ENCODE measurements at places on chromosomes 4 and X.

DNA sequence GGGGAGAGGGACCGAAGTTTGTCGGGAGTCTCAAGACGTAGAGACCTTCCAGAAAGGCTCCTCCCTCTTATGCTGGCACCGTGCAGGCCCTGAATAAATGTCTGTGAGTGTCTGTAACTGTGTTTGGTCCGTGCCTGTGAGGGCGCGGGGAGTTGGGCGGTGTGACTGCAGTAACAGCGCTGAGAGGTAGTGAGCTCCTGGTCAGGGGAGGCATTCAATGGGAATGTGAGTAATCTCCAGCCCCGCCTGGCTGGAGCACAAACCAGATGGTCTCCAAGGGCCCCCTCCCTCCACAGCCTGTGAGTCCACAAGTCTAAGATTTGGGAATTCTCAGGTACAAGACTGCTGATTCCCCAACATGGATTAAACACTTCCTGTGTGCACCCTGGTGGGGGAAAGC lies 100.0 kb downstream of the HMX1 start:
- no peak for DNase-seq

DNA sequence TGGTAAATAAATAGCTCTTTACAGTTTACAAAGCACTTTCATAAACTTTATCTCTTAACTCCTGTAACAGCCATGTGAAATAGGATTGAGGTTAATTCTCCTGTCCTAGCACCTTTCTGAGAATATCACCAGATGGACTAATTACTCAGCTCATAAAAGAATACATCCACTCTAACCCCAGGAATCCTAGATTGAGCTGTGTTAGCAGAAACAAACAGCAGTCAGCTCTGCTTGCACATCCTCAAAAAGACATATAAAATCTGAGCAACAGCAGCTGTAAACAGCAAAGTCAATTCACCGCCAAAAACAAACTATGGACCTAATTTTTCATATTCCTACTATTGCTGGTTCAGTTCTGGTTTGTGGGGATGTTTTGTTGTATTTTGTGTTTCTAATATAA lies 182.8 kb downstream of the QDPR start:
- DNase-seq: no peak

DNA sequence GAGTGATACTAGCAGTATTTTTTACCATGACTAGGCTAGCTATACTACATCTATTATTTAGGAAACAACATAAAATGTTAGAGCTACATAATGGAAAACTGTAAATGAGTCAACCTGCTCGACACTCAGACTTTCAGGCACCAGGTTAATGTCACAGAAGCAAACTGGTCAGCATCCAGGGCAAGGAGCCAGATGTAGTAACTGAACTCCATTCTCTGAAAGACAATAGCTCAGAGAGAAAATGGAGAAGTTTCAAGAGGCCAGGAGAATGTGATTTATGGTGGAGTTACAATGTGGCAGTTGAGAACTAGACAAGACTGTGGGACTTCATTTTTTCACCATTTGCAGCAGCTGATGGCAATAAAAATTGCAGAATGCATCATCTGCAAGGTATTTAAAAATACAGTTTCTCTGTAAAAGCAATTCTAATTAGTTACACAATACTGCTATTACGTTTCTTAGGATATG lies 342.7 kb upstream of the PABPC4L start:
- DNase-seq: no peak

DNA sequence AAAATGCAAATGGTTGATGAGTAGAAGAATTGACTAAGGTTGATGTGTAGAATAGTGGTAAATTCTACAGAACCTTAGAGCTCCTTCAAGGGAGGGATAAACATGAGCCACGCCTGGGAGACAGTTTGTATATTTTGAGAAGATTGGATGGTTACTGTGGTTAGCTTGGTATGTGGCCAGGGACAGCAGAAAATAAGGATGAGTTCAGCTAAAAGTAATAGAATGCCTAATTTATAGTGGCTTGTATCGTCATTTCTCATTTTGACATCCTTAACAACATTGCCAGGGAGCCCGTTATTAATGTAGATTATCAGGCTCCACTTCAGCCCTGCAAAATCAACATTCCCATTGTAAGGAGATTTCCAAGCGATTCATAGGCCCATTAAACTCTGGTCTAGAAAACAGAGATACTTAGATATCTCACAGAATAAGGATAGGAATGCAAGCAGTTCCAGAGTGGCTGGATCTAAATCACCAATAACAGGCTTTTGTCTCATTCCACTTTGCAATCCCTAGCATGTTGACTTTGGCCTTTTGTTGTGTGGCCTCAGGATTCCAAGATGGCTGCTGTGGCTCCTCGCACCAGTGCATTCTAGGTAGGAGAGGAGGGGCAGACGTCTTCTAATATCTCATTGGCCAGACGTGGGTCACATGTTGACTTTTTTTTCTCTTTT lies 6.4 kb upstream of the PTTG2 start:
- DNase-seq: no peak

DNA sequence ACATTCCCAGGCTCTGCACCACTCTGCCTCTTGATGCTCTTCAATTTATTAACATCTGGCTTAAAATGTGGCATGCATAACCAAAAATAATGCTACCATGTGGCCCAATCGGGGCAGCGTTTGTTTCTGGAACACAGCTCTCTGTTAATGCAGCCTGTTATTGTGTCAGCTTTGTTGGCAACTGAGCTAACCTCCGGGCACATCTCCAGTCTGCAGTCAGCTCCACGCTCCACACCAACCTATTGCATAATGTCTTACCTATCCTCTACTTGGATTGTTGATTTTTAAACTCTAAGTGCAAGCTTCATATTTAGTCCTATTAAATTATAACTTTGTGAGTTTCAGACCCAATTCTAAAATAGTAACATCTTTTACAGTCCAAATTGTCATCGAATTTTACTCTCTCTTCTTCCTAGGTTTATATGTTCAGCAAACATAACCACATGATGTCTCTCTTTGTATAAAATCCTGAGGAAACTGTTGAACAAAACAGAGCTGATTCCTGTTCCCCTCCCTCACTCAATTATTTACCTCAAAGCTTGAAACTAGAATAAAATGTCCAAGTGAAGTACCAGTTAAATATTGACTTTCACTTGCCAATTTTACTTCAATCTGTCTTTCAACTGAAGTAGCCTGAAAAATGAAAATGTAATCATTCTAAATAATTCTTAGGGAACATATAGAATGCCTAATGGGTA lies 92.2 kb upstream of the RAPGEF2 start:
- DNase-seq: peak; percentile 20

DNA sequence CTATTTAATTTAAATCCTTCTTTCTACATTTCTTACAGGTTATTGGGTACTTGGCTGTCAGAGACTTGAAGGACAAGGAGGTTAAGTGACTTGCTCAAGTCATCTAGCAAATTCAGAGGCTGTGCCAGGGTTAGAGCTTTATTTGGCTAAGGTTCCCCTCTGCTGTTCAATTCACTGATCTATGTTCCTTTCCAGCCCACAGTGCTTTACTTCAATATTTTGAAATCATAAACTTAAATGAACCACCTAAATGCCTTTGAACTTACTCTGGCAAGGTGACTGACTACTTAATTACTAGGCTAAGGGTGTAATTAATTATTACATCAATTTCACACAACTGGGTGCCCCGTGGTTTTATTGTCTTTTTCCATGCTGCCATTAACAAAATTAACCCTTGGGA lies 288.7 kb downstream of the CAMK2D start:
- no peak for DNase-seq

- no peak for DNase-seq
Observed at GRCh38 chrX:23952984-23953907, 45.4 kb downstream of the CXorf58 start.

DNA sequence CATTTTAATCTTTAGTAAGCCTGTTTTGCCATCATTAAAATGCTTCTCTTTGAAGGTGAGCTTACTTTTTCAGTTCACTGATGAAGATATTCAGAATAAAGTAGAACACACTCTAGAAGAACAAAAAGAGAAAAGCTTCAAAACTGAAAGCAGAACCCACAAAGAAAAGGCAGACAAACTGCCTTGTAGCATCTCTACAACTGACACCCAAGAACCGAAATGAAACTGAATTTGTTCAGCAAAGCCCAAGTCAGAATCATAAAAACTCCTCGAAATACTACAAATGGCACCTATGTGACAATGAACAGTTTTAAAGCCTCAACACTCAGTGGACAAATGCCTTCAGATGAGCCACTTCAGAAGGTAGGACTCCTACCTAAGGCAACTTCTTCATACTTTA lies 83.6 kb downstream of the MAML3 start:
- no peak for DNase-seq

GRCh38 chrX:147917700-147918695 lies 6.3 kb downstream of the FMR1 start:
- DNase-seq: no peak

- DNase-seq: no peak
Observed at GRCh38 chrX:126718440-126718839, 101.1 kb upstream of the PRR32 start.

DNA sequence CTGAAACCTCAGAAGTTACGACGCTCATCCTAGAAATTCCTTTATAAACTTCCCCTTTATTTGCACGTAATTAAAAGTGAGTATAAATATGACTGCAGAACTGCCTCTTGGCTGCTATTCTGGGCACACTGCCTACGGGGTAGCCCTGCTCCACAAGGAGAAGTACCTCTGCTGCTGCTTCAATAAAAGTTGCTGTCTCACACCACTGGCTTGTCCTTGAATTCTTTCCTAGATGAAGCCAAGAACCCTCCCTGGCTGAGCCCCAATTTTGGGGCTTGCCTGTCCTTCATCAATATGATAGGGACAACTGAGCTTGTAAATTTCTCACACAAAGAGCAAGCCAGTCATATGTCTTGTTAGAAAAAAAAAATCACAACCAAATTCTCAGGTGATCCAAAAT lies 115.8 kb downstream of the VEGFC start:
- no peak for DNase-seq
